ENCODE measurements at places on chromosomes 13 and 19.

DNA sequence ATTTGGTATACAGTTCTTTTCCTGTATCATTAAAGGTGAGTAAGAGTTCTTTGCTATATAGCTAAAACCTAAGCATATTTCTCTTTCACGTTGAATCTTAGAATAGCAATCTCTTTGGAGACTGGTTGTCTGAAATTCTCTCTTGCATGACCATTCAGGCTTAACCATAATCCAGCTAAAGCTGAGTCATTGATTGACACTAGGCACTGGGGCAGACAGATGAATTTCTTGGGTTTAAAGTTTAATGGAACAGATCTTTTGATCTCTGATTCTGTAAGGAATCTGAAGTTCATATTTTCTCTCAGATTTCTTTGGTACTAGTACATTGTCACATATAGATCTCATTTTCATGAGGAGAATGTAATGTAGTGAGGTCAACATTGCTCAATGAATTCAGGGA is 397.3 kb upstream of the MIR17HG start:
- DNase-seq, result no peak

GRCh38 chr19:15118248-15118647 is 11.0 kb downstream of the SYDE1 start:
- no peak for DNase-seq

- DNase-seq, result no peak
These were observed 154.3 kb downstream of the SIPA1L3 start for GRCh38 chr19:38061294-38061693.

DNA sequence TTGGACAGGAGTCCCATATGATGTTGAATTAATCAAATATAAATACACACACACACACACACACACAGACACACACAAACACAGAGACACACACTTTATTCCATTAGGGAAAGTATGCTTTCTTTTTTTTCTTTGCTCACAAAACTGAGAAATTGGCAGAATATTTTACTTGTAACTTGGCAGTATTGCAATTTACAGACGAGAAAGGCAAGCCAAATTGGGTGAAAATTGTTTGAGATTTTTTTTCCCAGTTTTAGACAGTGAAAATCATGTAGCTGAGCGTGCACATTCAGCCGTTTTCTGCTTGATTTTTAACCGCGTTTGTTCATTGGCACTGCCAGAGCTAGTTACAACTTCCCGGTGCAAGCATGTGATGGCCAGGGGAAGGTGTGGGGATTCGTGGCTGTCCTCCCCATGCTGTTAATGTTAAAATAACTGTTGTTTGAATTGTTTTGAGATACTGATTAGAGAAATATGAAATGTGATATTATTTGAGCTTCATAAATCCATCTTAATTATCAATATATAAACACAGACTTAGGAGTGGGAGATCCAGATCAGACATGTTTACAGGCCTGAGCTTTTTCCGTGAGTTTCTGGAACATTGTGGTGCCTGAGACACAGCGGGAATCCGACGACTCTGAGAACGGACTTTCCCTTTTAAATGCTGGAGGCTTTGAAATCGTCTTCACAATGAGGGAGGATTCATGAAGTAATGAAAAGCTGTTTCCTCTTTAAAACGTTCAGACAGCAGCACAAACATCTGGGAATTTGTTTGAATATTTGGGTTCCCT is 125.5 kb downstream of the KCNRG start:
- DNase-seq, result no peak

DNA sequence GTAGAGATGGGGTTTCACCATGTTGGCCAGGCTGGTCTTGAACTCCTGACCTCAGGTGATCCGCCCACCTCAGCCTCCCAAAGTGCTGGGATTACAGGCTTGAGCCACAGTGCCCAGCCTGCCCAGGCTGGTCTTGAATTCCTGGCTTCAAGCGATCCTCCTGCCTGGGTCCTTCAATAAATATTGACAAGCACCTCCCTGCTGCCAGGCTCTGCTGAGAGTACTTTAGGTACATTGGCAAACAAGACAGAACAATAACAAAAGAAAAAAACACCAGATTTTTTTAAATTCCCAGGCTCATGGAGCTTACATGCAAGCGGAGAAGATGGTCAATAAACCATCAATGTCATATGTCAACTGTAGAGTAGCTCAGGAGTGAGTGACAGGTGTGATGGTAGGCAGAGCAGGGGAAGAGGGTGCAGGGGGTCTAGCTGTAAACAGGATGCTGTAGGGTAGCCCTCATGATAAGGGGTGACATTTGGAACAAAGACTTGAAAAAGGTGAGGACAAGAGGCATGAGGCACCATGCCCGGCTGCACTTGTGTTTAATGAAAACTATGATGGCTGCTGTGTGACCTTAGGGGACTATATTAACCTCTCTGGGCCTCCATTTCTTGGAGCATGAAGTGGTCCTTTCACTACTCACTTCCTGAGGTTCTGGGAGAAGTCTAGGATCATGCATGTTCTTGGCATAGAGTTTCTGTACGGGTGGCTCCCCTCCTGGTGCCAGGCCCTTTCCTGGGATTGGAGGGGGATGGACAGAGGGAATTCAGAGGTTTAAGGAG is 19.6 kb downstream of the SULT2B1 start:
- no peak for DNase-seq

GRCh38 chr19:18363787-18364186 is 22.2 kb upstream of the GDF15 start:
- DNase-seq, result no peak

GRCh38 chr13:43915451-43915850 is 35.7 kb downstream of the LACC1 start:
- no peak for DNase-seq

GRCh38 chr19:45938733-45939319 is 24.2 kb upstream of the NANOS2 start:
- DNase-seq, result no peak

GRCh38 chr13:29050719-29051118 is 230.6 kb downstream of the MTUS2 start:
- DNase-seq, result no peak

- DNase-seq, result no peak
These were observed 23.3 kb downstream of the SERP2 start for GRCh38 chr13:44396701-44397580.
